ENCODE measurements at places on chromosomes 4 and X. TPM values are rescaled to one million over a fixed set of nuclear protein-coding genes. Genes with fewer than 3 reads are reported as not detected.

- DNase-seq, result no peak
- H3K4me1 ChIP-seq, result no peaks in the 10 kb centered on the region
- no peak overlapping the region for H3K4me3 ChIP-seq
- H3K27me3 ChIP-seq, result no peaks in the 10 kb centered on the region
- no peak overlapping the region for H3K27ac ChIP-seq
Measured at GRCh38 chrX:128365492-128365891, 313.3 kb upstream of the ACTRT1 start.

DNA sequence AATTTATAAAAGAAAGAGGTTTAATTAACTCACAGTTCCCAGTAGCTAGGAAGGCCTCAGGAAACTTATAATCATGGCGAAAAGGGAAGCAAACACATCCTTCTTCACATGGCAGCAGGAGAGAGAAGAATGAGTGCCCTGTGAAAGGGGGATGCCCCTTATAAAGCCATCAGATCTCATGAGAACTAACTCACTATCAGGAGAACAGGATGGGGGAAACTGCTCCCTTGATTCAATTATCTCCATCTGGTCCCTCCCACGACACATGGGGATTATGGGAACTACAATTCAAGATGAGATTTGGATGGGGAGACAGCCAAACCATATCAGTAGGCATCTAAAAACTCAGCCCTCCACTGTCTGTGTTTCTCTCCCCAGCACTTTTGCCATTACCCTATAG lies 22.4 kb downstream of the ANK2 start:
- no peaks in the 10 kb centered on the region for H3K36me3 ChIP-seq
- no peaks in the 10 kb centered on the region for H3K27me3 ChIP-seq
- no peak for DNase-seq
- no peak overlapping the region for H3K4me3 ChIP-seq
- H3K27ac ChIP-seq, result no peak overlapping the region

DNA sequence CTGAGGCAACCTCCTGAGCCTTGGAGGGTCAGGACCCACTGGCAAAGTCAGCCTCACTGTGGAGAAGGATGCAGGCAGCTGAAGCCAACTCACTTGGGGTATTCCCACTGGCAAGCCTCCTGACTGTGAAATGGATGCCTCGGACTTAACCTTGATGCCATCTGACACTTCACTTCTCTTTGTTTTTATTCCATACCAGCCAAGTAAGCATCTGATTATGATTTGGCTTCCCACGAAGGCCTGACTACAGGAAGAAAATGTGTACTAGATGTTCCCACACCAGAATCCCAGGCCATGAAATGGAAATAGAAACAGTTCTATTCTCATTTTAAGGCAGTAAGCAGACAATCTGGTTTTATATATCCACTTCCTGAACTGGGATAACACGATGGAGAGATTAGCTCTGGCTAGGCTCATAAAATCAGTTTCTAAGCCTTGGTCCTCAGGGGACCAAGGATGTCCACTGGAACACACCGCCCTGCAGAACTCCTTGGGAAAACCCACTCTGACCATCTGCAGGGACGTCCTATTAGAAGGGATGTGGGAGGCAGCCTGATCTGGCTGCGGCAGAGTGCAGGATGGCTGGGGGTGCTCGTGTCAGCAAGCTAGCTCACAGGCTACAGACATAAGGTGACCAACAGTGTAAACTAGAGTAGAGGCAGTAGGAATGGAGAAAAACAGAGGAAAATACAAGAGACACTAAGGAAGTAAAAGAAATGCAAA lies 89.3 kb downstream of the TSPAN5 start:
- no peaks in the 10 kb centered on the region for H3K27me3 ChIP-seq
- no peak overlapping the region for H3K27ac ChIP-seq
- H3K36me3 ChIP-seq, result no peaks in the 10 kb centered on the region
- H3K4me1 ChIP-seq, result no peaks in the 10 kb centered on the region

Gene FAT1
- 48.3 TPM for total RNA-seq

Gene KLF8
- 30.4 TPM for total RNA-seq

Gene ATG4A
- 21.0 TPM for total RNA-seq

Measured in upper lobe of left lung (tissue), 6 donors.